ENCODE measurements at places on chromosomes 1 and 21.
A peak's percentile ranks its signal among the peaks of the same experiment; 100 is the strongest.

GRCh38 chr21:16992448-16992847 lies 520.4 kb upstream of the CXADR start:
- DNase-seq: no peak

- no peak for DNase-seq
These were observed 28.2 kb upstream of the PRDX6 start for GRCh38 chr1:173448945-173449344.

DNA sequence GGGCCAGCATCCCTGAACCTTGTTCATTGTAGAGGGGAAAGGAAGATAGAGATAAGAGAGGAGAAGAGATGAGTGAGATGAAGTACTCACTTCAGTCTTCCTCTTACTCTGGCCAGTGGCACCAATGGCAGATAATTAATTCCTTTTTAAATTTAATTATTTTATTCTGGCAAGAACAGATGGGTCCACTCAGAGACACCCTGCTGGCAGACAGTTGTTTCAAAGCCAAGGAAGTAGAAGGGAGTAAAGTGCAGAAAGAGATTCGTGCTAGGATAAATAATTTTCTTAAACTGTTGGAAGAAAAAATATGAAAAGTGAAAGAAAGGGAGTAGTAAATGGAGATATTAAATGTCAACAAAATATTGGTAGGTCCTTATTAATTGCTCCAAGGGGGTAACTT lies 7.7 kb upstream of the GJA5 start:
- DNase-seq: no peak

DNA sequence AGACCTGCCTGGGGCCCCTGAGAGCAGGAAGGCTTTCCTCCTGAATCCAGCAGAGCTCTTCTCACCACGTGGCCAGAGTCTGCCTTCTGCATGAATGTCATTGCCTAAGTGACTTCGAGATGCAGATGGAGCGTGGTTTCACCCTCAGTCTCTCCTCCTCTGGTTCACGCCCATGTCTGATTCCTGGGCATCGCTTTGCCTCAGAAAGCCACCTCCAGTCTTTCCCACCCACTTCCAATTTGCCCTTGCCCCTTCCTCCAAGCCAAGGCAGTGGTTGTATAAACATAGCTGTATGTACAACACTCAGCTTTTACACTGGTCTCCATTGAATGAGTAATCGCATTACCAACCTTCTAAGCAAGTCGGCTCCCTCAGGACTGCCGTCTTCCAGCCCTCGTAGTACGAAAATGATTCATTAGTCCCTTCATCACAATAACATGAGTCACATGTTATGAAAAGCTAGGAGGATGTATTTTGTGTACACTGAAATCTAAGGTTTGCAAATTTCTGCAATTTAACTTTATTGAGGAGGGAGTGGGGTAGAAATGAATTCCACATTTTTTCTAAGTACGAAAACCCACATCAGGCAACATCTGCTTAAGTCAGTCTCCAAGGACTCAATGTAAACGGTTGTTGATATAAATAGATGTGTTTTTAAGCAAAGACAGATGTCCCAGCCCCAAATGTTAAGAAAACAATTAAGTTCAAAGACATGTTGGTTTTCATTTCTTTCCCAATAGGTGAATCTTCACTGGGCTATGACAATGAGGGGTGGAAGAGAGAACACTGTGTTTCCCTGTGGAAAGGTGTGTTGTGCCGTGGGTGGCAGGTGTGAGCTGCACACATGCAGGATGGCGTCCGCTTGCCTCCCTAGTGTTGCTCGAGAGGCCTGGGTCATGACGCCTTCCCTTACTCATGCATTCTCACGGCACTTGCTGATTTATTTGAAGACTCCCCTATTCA lies 32.3 kb upstream of the ETS2 start:
- no peak for DNase-seq

DNA sequence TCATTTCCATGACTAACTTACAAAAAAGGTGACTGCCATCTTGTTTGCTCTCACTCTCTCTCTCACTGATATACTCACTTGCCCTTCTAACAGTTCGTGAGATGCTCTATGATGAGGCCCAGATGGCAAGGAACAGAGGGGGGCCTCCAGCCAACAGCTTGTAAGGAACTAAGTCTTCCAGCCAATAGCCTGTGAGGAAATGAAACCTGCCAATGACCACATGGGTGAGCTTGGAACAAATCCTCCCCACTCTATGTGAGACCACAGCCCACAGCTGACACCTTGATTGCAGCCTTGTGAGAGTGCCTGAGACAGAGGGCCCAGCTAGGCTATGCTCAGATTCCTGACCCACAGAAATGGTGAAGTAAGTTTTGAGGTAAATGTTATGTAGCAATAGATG lies 153.7 kb downstream of the HHIPL2 start:
- no peak for DNase-seq

- DNase-seq: no peak
These were observed 233.9 kb downstream of the KIF26B start for GRCh38 chr1:245388687-245389086.

GRCh38 chr1:175481126-175482070 lies 262.0 kb downstream of the TNR start:
- DNase-seq: peak; percentile 32

Data from SJCRH30 (cell line).